ENCODE measurements at places on chromosomes 7 and 10.

- peak; percentile 50 for DNase-seq
Measured at GRCh38 chr7:102912742-102913141, at the start of gene LRRC17. TSS of gene LRRC17 (plus strand) at chr7:102913000. CDS start at chr7:102933914, 20,914 bp downstream.

DNA sequence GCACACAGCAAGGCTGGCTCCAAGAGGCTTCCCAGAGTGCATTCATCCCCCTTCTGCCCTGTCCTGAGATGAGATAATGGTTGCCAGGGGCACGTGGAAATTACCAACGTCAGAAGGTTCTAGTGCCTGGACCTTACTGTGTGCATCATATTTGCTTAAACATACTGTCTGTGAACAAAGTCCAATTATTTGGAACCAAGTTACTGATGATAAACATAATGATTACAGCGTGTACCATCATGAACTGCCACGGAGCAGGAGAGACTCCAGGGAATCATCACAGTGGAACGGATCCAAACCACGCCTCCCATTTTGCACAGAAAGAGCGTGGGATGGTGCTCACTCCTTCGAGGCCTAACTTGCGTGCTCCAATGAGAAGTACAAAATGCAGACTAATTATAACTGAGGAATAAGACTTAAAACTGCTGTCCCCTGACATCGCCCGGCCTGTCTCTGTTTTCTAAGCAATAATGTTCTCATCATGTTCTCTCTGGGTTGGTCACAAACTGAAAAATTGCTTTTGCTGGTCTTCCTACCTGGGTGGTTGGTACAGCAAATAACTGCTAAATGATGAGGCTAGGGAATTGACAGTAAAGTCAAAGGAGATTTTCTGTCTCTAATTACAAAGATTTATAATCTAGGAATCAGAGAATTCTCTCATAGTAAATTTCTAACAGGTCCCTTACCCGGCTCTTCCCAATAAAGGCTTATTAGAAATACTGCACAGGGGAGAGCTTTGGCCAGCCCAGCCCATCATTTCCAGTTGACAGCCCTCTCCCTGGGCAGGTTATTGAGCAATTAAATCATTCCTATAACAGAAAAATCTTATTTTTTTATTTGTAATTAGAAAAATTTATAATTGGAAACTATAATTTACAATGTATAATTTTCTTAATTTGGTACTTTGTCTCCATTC is 182.2 kb downstream of the CAMK1D start:
- DNase-seq, result peak; percentile 40

DNA sequence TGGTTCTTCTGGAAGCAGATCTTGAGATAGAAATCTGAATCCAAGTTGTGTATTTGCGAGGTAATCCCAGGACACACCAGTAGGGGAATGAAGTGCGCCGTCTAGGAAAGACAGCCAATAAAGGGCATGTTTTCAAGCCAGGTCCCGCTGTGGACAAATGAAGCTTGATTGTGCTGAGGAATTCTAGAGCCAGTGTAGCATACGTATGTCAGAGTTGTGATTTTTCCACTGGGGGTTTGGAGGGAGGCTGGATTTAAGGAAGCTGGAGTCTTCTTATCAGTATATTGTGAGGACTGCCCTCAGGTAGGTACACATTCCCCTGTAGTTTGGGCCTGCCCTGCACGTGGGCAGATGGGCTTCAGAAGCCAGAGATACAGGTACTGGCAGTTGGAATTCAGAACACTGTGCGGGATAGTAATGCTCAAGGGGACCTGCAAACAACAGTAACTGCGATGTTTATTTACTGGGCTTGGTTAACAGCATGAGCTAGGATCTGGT is 50.9 kb downstream of the GALNT11 start:
- DNase-seq, result no peak

- no peak for DNase-seq
Measured at GRCh38 chr7:74235518-74236268, 18.5 kb downstream of the RFC2 start.

DNA sequence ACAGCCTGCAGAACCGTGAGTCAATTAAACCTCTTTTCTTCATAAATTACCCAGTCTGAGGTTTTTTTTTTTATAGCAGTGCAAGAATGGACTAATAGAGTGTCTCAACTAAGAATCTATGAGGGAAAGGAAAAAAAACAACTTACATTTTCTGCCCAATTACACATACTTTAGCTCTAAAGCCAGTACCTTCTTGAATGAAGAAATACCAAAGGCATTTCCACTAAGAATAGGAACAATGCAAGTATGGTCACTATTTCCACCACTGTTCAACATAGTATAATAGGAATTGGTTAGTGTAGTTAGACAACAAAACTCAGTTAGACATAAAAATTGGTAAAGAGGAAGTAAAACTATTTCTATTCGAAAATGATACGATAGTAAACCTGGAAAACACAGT is 37.6 kb downstream of the MICU1 start:
- no peak for DNase-seq

DNA sequence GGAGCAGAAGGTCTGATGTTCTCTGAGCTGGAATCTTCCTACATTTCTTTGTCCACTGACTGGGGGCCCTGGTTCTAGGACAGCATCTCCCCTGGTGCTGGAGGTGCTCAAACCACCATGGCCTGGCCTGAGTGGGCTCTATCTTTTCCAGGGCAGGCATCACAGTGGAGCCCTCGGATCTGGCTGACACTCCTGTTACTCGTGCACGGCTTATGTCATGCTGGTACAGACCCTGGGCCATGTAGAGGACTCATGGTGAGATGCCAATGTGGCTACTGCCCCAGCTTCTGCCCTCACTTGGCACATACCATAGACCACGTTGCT is 96.0 kb downstream of the HIPK2 start:
- DNase-seq, result no peak

DNA sequence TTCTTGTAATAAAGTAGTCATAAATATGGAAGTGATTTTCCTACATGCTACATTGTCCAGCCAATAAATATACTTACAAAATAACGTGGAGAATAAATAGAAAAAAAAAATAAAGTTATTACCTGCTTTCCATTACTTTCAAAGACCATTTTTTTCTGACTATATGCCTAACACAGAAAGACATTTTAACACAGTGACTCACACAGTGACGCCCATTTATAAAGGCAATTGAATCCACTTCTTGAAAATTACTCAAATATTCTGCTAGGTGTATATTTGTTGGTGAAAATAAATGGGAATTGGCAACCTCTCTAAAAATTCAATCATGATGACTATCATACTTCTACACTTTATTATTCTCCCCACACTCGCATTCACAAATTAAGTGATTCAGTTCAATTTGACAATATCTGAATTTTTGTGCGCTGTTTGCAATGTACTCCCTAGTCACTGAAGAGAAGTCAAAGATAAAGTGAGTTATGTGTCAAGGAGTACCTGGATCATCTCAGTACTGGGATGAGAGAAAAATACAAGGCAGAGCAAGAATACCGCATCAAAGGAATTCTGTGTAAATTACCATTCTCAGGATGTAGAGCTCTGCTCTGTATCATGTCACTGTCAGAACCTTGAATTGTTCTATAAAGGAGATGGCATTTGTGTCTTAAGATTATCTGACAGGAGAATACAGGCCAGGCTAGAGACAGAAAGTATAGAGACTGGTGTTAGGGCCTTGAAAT is 642.7 kb downstream of the IPMK start:
- no peak for DNase-seq

DNA sequence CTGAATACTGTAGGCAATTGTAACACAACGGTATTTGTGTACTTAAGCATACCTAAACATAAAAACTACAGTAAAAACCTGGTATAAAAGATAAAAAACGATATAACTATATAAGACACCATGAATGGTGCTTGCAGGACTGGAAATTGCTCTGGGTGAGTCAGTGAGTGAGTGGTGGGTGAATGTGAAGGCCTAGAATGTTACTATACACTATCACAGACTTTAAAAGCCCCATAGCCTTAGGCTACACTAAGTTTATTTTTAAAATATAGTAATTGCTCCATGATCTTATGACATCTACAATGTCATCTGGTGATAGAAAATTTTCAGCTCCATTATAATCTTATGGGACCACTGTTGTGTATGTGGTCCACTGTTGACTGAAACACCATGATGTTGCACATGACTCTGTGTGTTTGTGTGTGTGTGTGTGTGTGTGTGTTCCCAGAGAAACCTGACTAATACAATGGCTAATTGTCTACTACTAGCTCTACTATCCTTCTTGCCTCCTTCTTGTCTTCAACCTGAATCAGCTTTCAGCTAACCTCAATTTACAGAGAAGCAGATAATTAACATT is 27.6 kb upstream of the PRPF18 start:
- no peak for DNase-seq

GRCh38 chr7:101743995-101744360 is 73.4 kb upstream of the CUX1 start:
- no peak for DNase-seq

DNA sequence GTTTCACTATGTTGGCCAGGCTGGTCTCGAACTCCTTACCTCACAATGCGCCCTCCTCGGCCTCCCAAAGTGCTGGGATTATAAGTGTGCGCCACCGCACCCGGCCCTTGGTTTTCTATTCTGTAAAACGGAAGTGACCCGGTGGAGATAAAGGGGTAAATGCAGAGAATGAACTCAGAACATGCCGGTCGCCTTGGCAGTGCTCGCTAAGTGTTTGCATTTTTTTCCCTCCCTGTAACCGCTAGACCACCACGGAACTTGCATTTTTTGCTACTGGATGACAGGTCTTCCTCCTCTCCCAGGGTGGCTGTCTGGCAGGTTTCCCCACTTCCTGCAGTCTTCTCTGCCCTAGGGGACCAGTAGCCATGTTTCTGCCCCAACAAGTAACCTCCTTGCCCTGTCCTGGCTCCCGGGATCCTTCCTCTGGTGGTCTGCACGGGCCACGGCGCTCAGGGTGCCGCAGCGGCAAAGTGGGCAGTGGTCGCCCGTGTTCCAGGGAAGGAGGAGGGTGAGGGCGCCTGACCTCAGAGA is 18.8 kb upstream of the GNA12 start:
- DNase-seq, result no peak

DNA sequence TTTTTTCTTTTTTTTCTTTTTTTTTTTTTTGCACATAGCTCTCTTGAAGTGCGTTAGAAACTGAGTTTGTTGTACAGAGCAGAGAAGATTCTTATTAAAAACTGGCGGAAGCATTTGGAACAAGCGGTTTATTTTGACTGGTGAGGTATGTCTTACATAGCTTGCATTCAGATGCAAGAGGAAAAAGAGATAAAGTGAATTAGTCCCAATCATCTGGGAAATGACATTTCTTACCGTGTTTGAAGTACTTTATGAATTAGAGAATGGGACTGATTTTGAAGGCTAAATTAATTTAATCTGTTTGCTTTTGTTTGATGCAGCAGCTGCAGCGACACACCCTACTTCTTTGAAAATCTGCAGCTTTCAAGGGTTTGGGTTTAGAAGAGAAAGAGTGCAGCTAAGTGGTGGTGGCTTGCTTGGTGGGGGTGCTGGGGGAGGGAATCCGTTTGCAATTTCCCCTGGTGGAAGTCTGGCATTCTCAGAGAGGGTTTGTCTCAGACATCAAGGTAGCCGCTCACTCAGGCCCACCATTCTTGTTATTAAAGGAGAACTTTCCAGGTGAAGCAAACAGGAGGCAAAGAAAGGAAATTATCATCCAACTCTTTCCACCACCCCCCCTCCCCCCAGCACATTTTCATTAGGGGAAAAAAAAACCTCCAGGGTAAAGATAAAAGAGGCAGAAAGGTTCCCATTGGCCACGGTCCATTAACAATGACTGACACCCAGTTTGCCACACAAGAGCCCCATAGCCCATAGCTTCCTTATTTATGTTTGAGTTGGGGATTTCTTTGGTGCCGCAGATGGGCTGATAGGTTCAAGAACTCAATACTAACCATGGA is 231.7 kb downstream of the SKIDA1 start:
- DNase-seq, result no peak

- DNase-seq, result no peak
Measured at GRCh38 chr7:43876241-43876640, 6.9 kb upstream of the MRPS24 start.

GRCh38 chr10:25627606-25628005 is 306.4 kb upstream of the MYO3A start:
- no peak for DNase-seq

GRCh38 chr7:157355784-157356511 is 19.1 kb downstream of the DNAJB6 start:
- DNase-seq, result no peak

GRCh38 chr7:123054357-123055133 is 59.0 kb upstream of the TAS2R16 start:
- DNase-seq, result no peak

- DNase-seq, result no peak
Measured at GRCh38 chr10:130579913-130580312, 443.7 kb downstream of the GLRX3 start.

DNA sequence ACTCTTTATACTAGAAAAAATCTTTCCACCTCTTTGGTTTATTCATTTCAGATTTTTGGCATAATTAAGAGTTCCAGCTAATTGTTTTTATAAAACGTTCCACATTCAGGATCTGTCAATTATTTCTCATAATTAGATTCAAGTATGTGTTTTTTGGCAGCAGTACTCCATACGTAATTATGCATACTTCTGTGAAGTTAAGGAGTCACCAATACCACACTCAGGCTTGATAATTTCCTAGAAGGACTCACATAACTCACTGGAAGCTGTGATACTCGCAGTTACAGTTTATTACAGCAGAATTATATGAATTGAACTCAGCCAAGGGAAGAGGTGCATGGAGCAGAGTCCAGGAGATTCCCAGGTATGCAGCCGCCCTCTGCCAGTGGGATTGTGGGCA is 290.5 kb upstream of the AKR1E2 start:
- no peak for DNase-seq

GRCh38 chr7:39133088-39133487 is 155.4 kb downstream of the POU6F2 start:
- no peak for DNase-seq

DNA sequence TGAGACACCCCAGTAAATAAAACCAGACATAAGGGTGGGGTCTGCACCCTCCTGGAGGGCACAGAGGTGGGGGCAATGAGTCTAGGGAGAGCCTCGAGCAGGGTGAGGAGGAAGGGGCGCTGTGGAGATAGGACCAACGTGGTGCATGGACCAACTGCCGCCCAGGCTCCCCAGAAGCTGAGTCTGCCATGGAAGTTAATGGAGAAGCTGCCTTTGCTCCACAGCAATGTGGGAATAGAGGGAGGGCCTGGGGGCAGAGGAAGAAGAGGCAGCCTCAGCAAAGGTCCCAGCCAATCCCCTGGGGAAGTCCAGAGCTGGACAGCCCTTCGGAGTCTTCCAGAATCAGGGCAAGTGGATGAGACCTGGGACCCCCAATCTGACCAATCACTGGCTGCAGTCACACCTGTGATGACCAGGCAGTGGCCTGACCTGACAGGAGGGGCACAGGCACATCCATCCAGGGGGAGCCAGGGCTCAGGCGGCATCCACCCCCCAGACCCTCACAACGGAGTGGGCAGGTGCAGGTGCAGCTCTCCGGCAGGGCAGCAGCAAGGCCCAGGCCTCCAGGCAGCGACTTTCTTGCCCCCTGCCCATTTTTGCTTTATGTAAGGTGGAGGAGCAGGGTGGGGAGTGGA is 242.2 kb upstream of the PPP2R2D start:
- no peak for DNase-seq

GRCh38 chr7:84535580-84536270 is 341.1 kb upstream of the SEMA3A start:
- DNase-seq, result no peak

- no peak for DNase-seq
Measured at GRCh38 chr7:37952240-37952639, 31.8 kb downstream of the EPDR1 start.

GRCh38 chr10:113869789-113870188 is 15.3 kb downstream of the NHLRC2 start:
- no peak for DNase-seq

GRCh38 chr7:149586646-149587645 is 89.3 kb upstream of the ZNF746 start:
- DNase-seq, result no peak

- DNase-seq, result no peak
Measured at GRCh38 chr7:116176226-116176625, 34.1 kb upstream of the TES start.

- DNase-seq, result no peak
Measured at GRCh38 chr10:128873411-128874054, 593.5 kb upstream of the MGMT start.
